ENCODE measurements at places on chromosomes 2 and 18.

DNA sequence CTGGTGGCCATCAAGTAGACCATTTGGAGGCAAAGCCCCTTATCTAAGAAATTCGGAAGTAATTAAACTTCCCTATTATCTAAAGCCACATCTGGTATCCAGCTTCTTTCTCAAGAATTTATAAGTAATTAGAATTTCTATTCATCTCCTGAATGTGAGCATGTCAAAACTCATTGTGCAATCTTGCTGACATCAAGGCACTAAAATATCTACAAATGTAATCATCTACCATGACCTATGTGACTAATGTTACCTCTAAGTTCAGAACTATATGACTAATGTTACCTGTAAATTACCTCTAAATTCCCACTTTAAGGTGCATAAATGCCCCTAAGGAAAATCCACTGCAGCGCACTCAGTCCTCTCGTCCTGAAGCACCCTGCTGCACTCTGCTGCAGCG lies 773.0 kb downstream of the CPS1 start:
- DNase-seq, result no peak

GRCh38 chr18:64851726-64852125 lies 702.8 kb upstream of the LINC00305 start:
- no peak for DNase-seq

DNA sequence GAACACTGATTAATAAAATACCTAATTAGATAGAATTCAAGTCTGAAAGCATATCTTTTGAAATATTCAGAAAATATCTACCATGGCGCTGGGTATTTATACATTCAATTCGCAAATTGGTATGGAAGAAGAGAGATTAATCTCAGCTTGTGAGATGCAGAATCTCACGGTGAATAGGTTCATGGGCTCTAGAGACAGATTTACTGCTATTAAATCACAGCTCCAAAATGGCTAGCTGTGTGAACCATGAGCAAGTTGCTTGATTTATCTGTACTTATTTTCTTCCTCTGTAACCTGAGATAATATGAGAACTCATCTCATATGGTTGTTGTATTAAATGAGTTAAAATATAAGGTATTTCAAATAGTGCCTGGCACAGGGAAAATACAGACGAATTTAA lies 556.7 kb downstream of the FBXO15 start:
- no peak for DNase-seq

DNA sequence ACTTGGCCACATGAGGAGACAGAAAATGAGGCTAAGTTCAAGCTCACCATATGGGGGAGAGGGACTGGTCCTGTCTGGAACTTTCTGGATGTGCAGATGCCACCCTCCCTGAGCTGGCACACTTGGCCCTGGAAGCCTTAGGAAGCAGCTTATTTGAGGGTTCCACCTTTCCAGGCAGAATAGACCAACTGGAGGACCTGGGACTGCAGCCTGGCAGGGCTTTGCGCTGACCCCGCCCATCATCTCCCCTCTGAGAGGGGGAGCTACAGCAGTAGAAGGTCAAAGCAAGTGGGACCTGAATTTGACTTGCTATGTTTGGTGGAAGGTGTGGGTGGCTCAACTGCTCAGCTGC lies 39.5 kb downstream of the TMEM17 start:
- no peak for DNase-seq

DNA sequence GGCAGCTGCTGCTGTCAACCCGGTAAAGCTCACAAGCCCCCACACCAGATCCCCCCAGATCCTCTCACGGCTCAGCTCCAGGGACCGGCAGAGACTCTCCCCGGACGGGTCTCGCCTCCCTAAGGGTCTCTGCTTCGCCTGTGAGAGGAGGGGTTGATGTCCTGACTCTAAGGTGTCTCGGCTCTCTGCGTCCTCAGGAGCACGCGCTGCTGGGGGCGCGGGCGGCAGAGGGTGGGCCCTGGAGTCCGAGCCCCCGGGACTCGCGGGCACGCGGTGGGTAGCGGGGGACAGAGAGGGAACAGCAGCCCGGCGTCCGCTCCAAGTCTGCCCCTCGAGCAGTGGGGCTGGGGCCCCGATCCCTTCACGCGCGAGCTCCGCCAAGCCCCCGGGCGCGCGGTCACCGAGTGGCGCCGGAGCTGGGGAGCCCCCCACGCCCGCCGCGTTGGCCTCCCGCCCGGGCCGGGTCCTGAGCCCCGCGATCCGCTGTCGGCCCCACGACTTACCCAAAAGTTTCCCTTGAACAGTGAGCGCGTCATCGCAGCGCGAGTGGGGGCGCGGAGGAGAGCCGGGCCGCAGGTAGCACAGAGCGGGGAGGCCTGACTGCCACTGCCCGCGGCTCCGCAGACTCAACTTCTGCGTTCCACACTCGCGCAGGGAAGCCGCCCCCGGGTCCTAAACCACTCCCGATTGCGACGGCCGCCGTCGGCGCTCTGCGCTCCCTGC lies at the start of gene PSTPIP2:
TSS of gene PSTPIP2 (minus strand) at position 608 of the 723 bp plus-strand sequence. CDS start at position 536, 72 bp downstream.
- DNase-seq, result peak; percentile 60

- DNase-seq, result no peak
Observed at GRCh38 chr2:175840256-175840655, 161.8 kb downstream of the LNPK start.

DNA sequence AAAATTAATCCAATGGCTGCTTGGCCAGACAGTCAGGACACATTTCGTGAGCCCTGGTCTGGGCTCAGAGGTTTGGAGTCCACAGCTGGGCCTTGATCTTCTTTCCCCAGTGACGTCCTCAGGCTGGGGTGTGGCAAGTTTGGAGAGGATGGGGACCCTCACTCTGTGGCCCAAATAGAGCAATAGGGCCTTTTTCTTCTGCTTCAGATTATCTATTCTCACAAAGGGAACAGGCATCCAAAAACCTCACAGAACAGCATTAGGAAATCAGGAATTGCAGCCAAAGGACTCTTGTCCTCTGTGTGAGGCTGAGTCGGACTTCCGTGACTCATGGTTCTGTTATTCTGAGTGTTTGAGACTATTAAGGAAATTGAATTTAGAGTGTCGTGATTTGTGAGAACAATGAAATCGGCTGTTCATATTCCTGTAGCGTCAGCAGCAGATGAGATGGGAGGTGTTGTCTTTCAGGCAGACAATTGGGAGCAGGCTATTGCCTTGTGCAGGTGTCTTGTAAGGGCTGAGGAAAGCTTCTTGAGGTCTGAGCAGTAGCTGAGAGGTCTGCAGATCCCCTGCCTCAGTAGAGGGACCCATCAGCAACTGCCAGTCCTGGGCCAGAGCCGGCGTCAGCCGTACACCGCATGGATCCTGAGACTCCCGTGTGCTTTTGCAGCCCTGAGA lies 113.8 kb downstream of the SH3RF3 start:
- no peak for DNase-seq

DNA sequence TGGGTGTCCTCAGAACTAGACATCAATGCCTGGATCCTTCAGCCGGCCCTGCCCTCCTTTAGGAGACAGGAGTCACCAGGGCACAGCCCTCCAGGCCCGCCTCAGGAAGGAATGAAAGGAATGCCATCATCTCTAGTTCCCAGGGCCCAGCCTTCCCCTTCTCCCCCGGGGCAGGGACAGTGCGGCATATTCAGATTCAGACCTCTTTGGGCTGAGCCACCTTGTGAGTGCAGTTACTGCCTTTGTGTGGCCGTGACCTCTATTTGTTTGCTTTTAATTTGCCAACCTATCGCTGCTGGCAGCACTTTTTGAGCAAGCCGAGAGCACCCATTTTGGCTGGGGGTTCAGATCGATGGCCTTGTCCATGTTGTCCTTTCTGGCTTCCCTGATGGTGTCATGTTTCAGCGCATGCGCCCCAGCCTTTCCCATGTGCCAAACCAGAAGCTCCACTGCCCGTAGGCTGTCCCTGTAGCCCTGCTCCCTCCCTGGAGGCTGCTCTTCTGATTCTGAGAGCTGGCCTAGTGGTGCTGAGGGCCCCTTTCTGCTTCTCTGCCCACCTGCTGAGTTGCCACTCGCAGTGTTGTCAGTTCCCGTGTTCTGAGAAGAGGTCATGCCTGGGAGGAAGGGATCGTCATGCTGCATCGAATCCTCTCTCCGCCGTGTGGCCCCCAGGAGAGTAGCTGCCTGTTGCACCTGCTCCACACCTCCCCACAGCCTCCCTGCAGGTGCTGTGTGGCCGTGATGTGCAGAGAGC lies 10.9 kb downstream of the ANKRD23 start:
- no peak for DNase-seq

DNA sequence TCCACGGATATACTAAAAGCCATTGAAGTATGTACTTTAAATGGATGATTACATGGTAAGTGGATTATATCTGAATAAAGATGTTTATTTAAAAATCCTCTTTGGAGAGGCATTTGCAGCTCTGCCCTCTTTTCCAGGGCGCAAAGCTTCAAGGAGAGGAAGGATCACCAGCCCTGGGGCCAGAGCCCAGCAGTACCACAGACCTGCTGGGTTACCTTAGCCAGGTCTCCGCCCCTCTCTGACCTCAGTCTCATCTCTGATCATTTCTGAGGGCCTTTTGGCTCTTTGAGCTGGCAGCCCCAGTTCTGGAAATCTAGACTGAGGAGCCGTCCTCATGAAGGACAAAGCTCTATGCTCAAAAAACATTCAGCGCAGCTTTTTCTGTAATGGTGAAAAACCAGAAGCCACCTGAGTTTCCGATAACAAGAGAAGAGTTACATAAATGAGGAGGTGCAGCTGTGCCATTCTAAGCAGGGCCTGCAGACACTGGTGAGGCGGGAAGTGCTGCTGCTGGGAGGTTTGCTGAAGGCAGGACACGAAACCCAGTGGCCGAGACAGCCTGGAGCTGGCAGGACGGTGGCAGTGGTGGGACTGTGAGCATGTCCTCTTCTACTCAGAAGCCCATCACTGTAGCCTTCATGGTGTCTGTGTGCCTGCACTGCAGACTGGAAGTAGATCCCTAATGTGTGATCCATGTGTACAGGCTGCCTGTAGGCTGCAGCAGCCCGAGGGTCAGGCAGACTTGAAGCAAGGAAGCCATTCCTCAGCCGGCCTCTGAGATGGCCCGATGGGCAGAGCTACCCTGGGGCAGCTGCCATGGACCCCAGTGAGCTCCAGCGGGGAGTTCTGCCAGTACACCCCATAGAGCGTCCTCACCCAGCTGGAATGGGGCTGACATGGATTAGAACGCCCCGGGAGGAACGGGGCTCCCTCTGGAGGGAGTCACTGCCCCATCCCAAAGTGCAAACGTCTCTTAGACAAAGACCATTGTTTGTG lies 27.7 kb downstream of the ADRA2B start:
- DNase-seq, result no peak

- no peak for DNase-seq
Observed at GRCh38 chr18:4264347-4264791, 190.7 kb downstream of the DLGAP1 start.

DNA sequence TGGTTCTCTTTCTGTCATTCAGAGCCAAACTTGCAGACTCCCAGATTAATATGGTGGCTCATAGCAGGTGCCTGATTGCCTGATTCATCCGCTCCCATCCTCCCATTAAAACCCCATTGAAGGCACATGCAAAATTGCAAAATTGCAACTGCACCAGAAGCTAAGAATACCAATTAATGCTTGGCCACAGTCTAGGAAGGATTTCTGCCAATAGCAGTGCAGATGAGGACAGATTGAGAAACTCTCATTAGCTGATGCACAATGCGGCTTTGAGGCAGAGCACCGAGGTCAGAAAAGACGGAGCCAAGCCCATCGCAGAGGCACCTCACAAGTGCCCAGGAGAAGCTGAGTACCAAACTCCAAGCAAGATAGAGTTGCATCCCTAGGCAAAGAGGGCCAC lies 172.8 kb downstream of the ARL4C start:
- no peak for DNase-seq

GRCh38 chr2:42156721-42157120 lies 12.4 kb upstream of the EML4 start:
- DNase-seq, result no peak

DNA sequence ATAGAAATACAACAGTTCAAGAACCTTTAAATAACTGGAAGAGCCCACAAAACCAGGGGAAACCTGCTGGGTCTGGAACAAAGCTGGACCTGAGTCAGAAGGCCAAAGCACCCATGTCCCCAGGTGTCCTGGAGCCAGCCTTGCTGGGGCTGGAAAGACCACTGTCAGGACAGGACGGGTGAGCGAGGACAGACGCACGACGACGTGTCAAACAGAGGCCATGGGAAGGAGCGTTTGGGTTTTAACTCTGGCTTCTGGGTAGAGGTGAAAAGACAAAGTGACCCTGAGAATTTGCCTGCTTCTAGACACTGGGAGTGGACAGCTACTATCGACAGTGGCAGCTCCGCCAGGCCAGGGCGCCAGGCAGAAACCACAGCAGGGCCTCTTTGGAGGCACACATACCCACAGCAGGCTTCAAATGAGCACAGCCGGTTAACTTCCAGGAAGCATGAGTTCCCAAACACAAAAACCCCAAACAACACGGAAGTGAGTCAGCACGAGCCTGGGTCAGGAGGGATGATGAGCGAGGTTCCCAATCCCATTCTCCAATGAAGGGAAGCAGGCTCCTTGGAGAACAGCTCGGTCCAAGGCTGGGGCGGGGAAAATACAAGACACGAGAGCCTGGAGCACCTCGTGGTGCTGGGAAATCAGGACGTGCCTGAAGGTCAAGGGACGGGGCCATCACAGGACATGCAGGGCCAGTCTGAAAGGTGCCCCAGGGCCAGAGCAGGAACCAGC lies 208.0 kb downstream of the TWIST2 start:
- no peak for DNase-seq

DNA sequence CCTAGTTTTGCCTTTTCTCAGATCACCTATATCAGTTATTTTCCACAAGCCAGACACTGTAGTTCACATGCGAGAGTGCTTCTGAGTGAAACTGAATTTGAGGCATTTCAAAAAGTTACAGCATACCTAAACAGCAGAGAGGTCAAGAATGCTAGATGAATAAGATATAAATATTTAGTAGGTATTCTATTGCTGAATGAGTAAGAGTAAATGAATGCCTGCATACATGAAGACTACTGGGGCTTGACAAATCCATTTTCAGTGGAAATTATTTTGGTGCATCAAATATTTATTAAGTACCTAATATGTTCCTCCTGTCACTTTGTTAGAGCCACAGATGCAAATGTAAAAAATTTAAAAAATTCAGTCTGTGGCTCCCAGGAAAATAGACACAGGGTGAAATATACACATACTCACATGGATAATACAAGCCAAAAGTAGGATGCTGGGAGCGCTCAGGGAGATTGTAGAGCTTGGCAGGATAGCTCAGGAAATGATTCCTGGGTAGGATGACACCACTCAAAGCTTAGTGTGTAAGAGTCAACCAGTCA lies 27.6 kb upstream of the CDC42EP3 start:
- DNase-seq, result no peak

- no peak for DNase-seq
Observed at GRCh38 chr2:190794377-190794776, 86.2 kb upstream of the GLS start.
